NCI-H1694 treated with DMSO at 0.1 percent for 48 hours (cell line): ENCODE measurements at places on chromosomes 12 and 14.

- no peak for DNase-seq
Measured at GRCh38 chr12:12387501-12387900, 30.6 kb downstream of the BORCS5 start.

DNA sequence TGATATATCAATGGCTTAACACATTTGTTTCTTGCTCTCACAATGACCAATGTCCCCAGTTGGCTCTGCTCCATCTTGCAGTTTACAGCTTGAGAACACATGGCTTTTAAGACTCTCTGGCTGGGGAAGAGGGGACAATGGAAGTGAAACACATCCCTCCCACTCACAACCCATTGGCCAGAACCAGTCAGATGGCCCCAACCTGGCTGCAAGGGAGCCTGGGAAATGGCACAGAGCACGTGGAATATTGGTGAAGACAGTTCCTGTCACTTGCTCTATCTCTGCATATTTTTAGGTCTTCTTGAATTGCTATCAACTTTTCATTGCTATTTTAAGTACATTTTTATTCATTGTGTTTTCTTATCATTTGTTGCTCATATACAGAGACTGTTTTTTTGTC is 345.4 kb downstream of the MED13L start:
- no peak for DNase-seq

- no peak for DNase-seq
Measured at GRCh38 chr12:11714626-11715025, 65.2 kb downstream of the ETV6 start.

- peak; percentile 88 for DNase-seq
Measured at GRCh38 chr14:91244501-91244901, at the start of gene GPR68. TSS of gene GPR68 (minus strand) at chr14:91244704. CDS start at chr14:91235050, 9,654 bp downstream.

DNA sequence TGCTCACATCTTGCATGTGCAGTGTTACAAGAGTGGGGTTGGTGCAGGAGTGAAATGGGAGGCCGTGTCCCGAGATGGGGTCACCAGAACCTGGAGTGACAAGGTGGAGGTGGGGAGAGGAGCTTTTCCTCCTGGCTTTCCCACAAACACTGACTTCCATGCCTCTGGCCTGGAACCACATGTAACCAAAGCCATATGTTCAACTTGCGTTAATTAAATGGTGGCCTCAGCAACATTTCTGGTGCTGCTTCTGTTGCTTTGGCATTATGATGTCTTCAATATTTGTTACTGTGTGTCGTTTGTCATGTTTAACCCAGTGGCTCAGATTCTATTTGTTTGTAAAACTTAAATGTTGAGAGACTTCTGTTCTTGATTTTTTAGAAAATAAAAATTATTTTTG is 110.2 kb downstream of the VCPKMT start:
- no peak for DNase-seq

DNA sequence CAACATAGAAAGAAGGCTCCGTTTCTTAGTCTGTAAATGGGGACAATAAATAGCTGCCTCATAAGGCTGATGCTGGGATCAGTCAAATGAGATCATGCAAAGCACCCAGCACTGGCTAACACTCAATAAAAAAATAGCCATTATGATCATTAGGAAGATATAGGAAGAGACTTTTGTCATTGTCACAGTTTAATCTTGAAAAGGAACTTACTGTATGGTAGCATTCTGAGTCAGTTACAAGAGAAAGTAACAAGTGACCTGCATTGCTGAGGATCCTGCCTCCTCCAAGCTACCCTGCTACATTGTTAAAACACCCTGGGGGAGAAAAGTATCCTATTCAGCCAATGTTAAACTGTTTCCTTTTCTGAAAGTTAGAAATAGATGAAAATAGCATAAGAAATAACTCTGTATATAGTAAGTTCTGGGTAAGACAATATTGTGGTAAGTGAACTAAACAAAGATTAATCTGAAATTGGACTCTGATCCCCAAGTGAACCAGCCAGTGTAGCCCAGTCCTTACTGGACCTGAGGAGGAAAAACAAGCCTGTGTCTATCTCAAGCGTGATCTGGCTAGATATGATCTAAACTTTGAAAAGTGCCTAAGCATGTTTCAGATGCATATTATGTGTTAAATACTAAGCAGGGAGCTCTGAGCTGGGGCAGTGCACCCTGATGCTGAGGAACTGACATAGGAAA is 3.6 kb upstream of the NUDT4 start:
- no peak for DNase-seq

- no peak for DNase-seq
Measured at GRCh38 chr12:24820872-24821271, 128.0 kb downstream of the BCAT1 start.

DNA sequence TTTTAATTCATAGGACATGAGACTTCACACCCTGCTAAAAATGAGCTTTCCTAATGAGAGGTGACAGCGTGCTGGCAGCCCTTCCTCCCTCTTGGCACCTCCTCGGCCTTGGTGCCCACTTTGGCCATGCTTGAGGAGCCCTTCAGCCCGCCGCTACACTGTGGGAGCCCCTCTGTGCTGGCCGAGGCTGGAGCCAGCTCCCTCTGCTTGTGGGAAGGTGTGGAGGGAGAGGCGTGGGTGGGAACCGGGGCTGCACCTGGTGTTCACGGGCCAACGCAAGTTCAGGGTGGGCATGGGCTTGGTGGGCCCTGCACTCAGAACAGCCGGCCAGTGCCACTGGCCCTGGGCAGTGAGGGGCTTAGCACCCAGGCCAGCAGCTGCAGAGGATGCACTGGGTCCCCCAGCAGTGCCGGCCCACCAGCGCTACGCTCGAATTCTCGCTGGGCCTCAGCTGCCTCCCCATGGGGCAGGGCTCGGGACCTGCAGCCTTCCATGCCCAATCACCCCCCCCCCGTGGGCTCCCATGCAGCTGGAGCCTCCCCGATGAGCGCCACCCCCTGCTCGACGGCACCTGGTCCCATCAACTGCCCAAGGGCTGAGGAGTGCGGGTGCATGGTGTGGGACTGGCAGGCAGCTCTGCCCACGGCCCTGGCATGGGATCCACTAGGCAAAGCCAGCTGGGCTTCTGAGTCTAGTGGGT is 22.7 kb upstream of the B4GALNT1 start:
- DNase-seq: no peak

GRCh38 chr14:106511006-106511799 is 984.8 kb downstream of the TMEM121 start:
- no peak for DNase-seq

DNA sequence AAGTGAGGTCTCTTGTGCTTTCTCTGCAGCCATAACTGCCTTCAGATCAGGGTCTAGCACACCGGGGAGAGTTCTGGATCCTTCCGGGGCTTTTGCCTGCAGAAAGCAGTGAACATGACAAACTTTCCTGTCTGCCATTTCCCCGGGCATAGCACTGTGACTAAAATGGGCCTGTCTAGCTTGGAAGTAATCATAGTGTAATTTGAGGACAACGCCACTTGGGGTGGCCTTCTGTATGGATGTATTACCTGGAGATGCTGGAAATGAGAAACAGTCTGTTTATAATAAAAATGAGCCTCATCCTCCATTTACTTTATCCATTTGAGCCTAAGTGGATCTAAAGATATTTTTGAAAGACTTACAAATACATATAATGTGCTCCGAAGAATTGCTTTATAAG is 453.7 kb downstream of the VRK1 start:
- DNase-seq: no peak

- DNase-seq: no peak
Measured at GRCh38 chr12:123369229-123369628, 4.6 kb upstream of the SBNO1 start.

GRCh38 chr12:45915405-45915804 is 75.0 kb downstream of the SCAF11 start:
- no peak for DNase-seq

DNA sequence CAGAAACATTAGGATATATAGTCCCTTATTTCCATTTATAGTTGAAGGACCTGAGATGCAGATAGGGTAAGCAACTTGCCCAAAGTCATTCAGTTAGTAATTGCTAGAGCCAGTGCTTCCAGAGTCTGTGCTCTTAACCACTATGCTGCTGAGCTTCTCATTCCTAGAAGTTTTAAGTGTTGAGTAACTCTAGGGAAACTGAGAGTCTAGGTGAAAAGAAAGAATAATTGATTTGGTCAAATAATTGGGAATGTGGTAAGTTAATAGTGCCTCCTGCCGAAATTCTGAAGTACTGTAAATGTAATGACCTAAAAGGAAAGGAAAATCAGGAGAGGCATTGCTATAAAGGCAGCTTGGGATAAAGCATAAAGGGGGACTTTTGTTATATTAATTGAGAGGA is 14.1 kb downstream of the PYROXD1 start:
- DNase-seq: no peak

DNA sequence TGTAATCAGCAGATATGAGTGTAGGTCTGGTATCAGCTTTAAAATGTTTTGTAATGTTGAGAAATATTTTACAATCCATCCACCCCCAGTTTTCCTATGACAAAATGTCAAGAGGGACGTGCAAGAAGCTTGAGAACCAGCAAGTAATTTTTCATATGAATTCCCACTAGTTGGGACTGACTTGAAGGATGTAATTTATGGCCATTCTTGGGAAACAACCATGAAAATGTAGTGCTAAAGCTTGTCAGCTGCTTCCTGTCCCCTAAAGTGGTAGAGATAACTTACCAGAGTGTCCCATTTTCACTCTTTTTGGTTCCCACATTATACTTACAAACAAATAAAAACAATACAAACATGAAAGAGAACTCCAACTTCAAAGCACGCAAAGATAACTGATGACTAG is 63.9 kb downstream of the RERG start:
- no peak for DNase-seq

- no peak for DNase-seq
Measured at GRCh38 chr12:5063149-5063548, 19.5 kb downstream of the KCNA5 start.

- no peak for DNase-seq
Measured at GRCh38 chr12:92690601-92691000, 12.2 kb upstream of the PLEKHG7 start.

- no peak for DNase-seq
Measured at GRCh38 chr12:53807322-53807860, 55.6 kb upstream of the CISTR start.
